NK-92 treated with Interleukin-12 subunit alpha and Interleukin-12 subunit beta, amount 100 ng/mL, for 24 hours (cell line): ENCODE measurements at places on chromosomes 6 and 20.

GRCh38 chr6:57097596-57097995 is 7.6 kb downstream of the ZNF451 start:
- DNase-seq: no peak

GRCh38 chr20:58237318-58238132 is 9.1 kb upstream of the ANKRD60 start:
- DNase-seq: no peak

DNA sequence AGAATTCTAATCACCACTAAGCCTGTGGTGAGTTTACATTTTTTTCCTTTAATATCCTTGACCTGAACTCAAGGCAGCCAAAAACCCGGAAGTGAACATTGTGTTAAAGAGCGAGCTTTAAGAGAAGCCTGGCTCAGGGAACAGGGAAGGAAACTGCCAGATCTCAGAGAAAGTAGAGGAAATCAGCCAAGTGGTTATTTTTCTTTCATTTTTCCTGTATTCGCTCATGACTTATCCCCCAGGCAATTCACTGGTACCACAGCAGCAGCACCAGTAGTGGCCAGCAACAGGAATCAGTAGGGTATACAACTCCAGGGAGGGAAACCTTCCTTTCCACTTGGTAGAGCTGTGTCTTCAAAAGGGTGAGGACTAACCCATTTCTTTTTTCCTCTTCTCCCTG is 89.6 kb upstream of the HMGCLL1 start:
- DNase-seq: no peak

DNA sequence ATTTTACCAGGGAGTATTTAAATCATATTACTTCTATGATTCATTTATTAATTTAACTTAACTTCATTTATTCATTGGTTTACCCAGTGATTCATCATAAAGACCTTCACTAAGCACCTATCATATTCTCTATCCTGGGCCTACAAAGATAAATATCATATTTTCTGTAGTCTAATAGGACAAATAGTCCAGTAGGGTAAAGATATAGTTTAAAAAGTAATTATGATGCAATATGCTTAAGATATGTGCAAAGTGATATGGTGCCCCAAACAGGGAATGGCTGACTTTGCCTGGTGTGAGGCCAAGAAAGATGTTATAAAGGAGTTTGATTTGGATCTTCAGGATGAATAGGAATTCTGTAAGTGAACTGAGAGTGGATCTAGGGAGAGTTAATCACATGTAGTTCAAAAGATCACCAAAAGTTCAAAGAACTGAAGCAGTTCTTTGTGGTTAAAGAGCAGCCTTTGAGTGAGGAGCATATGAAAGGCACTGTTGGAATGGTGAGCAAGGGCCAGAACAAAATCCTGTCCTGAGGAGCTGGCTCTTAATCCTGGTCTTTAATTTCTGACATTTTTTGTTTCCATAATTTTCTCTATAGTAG is 45.5 kb downstream of the MLIP start:
- DNase-seq: no peak

DNA sequence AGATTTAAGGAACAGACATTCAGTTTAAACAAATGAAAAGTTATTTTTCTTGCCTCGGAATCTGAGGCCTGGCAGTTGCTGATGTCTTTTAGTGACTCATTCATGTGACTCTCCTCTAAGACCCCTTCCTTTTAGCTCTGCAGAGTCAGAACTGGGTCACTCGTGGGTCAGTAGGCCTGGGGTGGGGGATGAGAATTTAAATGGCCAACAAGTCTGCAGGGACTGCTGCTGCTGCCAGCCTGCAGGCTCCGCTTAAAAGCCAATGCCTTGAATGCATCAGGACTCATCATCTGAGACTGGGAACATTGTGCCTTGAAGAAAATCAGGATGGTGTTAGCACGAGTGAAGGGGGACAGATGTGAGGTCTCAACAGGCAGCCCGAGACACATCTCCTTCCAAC is 404.3 kb downstream of the CDH26 start:
- DNase-seq: no peak

DNA sequence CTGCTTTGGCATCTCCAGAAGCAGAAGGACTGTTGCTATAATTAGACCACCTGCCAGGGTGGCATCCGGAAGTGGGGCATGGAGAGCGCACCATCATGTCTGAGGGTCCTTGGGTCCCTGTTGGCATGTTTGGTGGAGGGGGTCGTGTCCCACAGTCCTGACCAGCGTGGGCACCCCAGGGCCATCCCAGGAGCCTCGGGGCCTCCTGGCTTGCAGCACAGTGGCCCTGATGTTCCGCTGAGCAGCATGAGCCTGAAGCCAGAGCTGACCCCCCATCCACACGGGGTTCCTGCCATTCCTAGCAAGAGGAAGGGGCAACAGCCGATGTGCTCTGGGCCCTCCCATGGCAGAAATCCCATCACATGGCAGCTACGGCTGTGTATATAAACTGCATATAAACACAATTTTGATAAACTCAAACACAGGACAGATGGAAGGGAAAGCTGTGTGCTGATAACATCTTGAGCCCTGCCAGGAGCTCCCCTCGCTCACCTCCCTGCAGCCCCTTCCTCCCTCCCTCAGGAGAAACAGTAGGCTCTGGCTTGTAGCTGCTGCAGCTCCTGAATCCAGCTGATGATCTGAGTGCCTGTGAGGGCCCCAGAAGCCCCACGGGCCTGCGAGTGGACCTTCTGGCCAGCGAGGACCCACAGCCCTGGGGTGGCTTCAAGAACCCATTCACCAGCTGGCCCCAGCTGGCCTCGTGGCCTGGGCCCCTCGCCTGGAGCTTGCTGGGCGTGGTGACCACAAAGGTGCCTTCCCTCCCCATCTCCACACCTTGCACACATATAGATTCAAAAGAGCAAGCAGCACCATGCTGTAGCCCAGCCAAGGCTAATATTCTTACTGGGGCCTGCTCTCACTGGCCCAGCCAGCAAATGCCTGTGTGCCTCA is 321.6 kb downstream of the CDH4 start:
- DNase-seq: no peak

DNA sequence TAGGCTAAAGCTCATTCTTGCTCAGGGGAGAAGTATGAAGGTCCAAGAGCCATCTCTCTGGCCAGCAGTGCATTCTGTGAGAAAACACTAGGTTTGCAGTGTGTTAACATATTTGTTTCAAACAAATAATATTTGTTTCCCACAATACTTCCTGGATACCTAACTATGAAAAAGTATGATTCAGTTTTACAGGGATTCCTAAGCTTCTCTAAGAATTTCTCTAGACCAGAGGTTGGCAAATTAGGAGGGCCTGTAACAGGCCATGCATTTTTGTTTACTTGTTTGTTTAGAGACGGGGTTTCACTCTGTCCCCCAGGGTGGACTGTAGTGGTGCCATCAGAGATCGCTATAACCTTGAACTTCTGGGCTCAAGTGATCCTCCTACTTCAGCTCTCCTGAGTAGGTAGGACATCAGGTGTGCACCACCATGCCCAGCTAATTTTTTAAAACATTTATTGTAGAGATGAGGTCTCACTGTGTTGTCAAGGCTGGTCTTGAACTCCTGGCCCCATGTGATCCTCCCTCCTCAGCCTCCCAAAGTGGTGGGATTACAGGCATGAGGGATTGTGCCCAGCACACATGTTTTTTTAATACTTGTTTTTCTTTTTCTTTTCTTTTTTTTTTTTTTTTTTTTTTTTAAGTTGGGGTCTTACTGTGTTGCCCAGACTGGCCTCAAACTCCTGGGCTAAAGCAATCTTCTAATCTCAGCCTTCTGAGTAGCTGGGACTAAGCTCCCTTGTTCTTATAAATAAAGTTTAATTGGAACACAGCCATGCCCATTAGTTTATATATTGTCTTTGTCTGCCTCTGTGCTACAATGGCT is 71.7 kb downstream of the ADGRG6 start:
- DNase-seq: no peak

GRCh38 chr20:43567477-43567876 is 8.7 kb downstream of the SGK2 start:
- DNase-seq: no peak

DNA sequence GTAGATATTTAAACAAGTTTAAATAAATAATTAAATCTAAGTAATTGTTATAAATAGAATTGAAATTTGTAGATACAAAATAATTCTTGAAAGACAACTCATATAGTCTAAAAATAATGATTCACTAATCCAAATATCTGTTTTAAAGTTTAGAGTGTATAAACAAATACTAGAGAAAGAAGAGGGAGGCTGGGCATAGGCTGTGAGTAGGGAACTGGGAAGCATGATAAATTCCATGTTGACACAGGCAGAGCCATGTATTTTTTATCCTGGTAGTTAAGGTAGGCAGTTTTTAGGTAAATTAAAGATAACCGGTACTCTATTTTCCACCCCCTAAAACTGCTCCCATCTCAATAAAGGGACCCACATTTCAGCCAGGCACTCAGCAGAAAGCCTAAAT is 11.7 kb upstream of the RIN2 start:
- no peak for DNase-seq

GRCh38 chr20:7828437-7828836 is 111.8 kb downstream of the HAO1 start:
- no peak for DNase-seq

GRCh38 chr6:134425513-134425912 is 107.6 kb upstream of the SGK1 start:
- no peak for DNase-seq

- DNase-seq: no peak
Observed at GRCh38 chr20:62728028-62728780, 19.6 kb downstream of the NTSR1 start.

DNA sequence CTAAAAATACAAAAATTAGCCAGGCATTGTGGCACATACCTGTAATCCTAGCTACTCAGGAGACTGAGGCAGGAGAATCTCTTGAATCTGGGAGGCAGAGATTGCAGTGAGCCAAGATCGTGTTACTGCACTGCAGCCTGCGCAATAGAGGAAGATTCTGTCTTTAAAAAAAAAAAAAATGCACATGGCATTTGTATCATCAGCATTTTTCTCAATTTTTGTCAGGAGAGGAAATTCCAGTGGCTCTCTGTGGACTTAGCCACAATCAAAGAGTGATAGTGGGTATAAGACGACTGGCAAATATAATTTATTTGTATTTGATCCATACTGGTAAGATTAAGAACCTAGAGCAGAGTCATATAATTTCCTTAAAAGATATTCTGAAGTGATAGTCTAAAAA is 28.6 kb downstream of the DEFB114 start:
- DNase-seq: no peak

DNA sequence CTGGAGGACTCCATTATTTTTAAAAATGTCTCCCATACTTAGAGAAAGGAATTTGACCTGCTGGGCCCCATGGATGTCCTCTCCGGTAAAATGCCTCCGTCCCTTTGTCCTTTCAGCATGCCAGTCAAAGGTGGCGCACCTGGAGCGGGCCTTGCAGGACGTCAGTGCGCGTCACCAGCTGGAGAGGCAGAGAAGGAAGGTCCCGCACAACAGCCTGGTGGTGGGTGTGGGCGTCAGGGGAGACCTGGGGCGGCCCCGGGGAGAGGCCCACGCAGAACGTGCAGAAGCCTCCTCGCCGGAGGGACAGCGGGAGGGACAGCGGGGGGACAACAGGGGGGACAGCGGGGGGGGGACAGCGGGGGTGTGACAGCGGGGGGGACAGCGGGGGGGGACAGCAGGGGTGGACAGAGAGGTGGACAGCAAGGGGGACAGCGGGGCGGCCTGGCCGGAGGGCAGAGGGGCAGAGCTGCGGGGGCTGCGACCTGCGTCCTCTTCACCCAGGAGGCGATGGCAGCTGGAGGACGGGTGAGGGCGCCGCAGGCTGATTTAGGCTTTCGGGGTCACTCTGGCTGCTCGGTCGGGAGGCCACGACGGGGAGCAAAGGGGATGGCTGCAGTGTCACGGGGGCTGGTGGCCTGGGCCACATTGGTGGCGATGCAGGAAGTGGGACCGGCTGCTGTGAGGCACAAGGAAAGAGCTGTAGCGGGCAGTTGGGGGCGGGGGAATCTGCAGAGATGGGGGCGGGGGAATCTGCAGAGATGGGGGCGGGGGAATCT is 859 bp upstream of the KIF25 start:
- no peak for DNase-seq

GRCh38 chr6:164087870-164088269 is 673.4 kb downstream of the QKI start:
- DNase-seq: no peak

GRCh38 chr20:62500237-62500864 is 24.6 kb upstream of the GATA5 start:
- DNase-seq: peak; percentile 71

- no peak for DNase-seq
Observed at GRCh38 chr6:11215773-11216172, 16.7 kb downstream of the NEDD9 start.

GRCh38 chr6:36604090-36605060 is 10.2 kb downstream of the SRSF3 start:
- no peak for DNase-seq

GRCh38 chr6:142855893-142856623 is 88.9 kb downstream of the HIVEP2 start:
- no peak for DNase-seq

DNA sequence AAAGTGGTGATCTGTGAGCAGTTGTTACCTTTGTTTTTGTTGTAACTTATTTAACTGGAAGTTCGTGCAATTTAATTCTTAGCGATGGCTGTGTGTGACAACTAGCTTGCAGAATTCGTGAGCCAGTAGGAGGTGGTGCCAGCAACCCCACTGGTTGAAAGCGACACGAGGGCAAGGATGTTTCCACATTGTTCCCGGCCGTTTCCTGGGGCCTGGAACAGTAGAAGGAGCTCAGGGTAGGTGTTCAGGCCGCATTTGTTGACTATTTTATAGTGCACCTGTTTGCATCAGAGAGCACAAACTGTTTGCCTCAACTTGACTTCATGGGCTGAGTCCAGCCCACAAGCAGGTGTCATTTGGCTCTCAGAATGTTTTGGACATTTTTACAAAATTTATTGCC is 112.1 kb upstream of the PTPN1 start:
- no peak for DNase-seq

- DNase-seq: no peak
Observed at GRCh38 chr20:19601126-19601810, 156.8 kb upstream of the RIN2 start.

DNA sequence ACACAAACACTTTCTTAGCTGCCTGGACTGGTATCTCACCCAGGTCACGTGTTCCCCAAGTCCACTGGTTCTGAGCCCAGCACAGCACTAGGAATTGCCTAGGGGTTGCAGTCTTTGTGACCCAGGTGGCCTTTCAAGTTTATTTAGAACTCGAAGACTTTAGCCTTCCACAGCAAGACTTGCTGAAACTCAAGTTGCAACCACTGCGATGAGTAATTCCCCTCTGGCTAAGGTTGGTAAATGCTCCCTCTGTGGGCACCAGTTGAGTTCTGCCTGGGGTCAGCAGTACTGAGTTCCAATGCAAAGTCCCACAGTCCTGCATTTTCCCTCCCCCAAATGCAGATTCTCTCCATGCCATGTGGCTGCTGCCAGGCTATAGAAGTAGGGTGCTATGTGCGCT is 77.6 kb upstream of the MOCS1 start:
- DNase-seq: no peak

GRCh38 chr6:34610819-34611477 is 54.8 kb upstream of the SPDEF start:
- DNase-seq: no peak

DNA sequence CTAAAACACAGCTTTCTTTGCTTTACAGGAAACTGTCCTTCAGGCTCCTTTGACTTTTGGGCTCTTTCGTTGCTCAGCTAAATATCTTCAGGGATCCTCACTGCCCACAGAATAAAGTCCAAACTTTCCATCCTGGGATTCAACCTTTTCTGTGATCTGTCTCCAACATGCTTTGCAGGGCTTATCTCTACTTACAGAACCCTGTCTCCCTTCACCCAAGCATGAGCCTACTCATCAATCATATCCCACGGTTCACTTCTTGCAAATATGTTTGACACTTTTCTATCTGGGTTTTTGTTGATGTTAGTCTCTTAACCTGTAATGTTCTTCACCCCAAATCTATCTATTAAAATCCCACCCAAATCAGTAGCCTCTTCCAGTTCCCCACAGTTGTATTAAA is 327.3 kb upstream of the RNF24 start:
- DNase-seq: no peak
